ENCODE measurements at places on chromosomes 7 and 10.
A peak's percentile ranks its signal among the peaks of the same experiment; 100 is the strongest.

DNA sequence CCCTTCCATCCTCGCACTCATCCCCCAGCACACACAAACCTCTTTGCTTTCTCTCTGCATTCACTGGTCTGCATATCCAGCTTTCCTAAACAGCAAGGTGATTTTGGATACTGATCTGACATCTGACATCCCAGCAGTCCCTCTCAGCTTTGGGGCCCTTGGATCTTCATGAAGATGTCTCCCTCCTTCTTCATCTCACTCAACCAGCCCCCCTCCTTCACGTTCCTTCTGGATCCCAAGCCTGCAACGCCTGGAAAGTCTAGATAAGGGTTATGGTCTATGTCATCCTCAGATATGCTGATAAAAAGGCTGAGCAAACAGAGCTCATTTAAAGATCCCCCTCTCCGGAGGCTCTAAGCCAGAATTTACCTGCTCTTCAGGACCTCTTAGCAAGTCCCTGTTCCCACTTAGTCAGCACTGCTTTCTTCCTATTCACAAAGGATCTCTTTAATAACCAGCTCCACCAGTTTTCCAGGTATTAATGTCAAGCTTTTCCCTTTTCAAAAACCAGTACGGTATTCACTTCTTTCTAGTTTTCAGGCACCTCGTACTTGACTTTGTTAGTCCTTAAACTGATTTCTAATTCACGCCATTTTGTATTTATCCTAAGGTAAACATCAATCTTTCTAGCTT is 38.9 kb downstream of the CREB3L2 start:
- no peak for DNase-seq

- DNase-seq, result no peak
Measured at GRCh38 chr10:20535897-20536881, 360.9 kb downstream of the NEBL start.

- DNase-seq, result no peak
Measured at GRCh38 chr10:114626841-114627240, 31.2 kb downstream of the ABLIM1 start.

DNA sequence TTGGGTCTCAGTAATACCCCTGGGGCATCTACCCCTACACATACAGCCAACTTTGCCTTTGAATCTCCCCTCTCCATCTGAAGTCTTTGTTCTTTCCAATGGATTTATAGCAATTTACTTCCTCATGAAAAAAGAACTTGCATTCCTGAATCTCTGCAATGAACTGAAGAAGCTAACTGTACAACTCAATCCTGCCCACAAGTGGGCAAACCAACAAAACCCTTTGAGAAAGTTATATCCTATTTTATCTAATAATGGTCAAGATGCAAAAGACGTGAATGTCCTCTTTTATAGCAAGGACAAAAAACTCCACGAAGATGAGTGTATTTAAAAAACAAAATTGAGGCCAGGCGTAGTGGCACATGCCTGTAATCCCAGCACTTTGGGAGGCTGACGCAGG is 991.3 kb downstream of the LRMDA start:
- peak; percentile 51 for DNase-seq

DNA sequence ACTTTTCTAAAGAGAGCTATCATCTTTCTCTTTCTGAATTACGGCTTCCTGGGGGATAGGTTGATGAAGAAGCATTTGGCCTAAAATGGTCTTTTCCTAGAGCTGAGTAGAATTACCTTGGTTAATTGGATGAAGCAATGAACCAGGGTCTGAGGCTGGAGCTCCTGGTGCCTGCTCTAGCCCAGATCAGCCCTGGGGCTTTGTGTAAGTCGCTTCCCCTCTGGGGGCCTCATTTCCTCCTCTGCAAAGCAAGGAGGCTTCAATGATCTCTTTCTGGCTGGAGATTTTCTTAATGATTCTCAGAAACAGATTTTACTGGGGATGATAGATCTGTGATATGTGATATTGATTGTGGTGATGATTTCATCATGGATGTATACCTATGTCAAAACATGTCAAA is 3.5 kb upstream of the CPA2 start:
- DNase-seq, result no peak

DNA sequence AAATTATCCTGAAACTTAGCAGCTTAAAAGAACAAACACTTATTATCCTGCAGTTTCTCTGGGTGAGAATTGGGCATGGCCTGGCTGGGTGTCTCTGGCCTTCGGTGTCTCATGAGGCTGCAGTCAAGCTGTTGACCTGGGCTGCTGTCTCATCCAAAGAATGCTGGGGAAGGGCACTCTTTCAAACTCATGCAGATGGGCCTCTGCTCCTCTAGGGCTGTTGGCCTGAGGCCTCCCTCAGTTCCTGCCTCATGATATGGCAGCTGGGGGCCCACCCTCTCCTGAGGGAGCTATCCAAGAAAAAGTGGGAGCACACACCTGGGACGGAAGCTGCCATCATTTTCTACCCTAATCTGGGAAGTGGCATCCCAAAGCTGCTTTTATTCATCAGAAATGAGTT is 43.6 kb downstream of the DRGX start:
- DNase-seq, result no peak
